ENCODE measurements at places on chromosomes 1 and 21.

GRCh38 chr1:62728963-62729362, 40.8 kb upstream of the DOCK7 start:
- DNase-seq: no peak

GRCh38 chr1:155709391-155709790, 20.5 kb downstream of the DAP3 start:
- no peak for DNase-seq

DNA sequence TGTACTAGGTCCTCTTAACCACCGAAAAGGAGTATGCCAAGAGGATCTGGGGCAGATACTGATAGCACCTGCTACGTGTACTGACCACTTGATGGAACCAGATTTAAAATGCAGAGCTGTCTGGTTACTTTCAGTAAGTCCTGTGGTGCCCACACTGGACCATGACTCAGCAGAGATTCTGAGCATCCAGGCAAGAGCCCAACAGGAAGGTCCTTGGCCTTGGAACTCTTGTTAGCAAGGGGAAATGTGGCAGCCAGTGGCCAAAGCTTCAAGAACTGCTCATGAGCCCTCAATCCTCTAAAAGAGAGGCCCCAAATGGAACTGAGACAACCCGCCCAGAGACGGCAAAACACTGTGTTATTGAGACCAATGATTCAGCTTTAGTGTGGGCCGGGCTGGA, 4.2 kb upstream of the GJB5 start:
- DNase-seq: no peak

- no peak for DNase-seq
These were observed 11.2 kb upstream of the CD84 start for GRCh38 chr1:160590488-160590887.

DNA sequence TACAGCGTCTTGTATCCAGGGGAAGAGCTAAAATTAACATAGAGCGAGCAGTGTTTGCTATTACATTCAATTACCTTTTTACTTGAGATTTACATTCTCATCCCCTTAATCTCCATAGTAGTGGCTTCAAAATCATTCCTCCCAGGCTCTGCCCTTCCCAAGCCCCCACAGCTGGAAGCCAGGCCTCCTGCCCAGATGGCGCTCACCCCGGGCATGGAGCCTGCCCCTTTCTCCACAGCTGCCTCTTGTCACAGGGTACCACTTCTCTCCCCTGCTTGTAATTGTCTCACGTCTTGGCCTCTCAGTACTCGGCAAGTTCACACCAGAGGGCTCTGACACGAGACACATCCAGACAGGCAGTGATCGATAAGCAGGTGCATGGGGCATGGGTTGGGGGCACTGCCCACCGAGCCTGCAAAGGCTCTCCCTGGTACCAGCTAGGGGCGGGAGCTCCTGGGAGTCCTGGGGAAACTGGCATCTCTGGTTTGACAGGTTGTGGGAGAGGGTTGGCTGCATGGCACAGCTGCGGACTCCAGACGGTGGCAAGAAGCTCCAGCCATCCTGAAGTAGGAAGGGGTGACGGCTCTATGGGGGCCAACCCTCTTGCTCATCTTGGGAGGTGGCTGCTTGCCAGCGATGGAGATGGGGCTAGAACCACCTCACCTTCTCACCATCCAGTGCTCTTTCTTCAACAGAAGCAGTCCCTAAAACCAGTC, 20.1 kb downstream of the CASZ1 start:
- no peak for DNase-seq

DNA sequence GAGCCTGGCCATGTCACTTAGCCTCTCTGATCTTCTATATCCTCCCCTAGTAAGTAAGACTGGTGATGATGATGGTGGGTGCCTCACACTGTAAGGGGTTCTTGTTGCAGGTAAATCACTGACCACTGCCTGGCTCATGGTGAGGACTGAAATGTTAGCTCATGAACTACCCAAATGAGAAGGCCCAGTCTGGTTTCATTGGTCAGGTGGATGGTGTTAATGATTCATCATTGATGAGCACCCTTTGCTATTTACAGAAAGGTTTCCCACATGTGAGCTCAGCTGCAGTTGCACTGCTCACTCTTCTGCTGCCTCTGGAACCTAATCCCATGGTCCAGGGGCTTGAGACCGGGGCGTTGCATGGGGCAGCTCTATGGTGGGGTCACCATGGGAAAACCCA, 417.7 kb downstream of the PRDM2 start:
- DNase-seq: no peak

- no peak for DNase-seq
These were observed 31.6 kb upstream of the PDE9A start for GRCh38 chr21:42621819-42622177.

- DNase-seq: no peak
These were observed 163.6 kb downstream of the RERE start for GRCh38 chr1:8653878-8654277.

DNA sequence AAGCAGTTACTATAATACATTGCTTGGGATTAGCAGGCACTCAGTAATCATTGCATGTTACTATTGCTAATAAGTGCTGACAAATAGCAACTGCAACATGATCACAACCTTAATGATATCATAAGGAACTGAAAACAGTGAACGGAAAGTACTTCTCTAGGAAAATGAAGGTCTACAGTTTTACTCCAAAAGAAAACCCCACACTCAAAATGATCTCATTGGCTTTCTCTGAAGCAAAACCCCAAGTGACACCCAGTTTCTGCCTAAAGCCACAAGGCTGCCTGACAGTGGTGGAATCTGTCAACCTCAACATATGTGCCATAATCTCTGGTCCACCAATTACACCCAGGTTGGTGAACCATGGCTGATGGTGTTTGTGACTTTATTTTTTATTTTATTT, 137.6 kb downstream of the PTGER3 start:
- DNase-seq: no peak

DNA sequence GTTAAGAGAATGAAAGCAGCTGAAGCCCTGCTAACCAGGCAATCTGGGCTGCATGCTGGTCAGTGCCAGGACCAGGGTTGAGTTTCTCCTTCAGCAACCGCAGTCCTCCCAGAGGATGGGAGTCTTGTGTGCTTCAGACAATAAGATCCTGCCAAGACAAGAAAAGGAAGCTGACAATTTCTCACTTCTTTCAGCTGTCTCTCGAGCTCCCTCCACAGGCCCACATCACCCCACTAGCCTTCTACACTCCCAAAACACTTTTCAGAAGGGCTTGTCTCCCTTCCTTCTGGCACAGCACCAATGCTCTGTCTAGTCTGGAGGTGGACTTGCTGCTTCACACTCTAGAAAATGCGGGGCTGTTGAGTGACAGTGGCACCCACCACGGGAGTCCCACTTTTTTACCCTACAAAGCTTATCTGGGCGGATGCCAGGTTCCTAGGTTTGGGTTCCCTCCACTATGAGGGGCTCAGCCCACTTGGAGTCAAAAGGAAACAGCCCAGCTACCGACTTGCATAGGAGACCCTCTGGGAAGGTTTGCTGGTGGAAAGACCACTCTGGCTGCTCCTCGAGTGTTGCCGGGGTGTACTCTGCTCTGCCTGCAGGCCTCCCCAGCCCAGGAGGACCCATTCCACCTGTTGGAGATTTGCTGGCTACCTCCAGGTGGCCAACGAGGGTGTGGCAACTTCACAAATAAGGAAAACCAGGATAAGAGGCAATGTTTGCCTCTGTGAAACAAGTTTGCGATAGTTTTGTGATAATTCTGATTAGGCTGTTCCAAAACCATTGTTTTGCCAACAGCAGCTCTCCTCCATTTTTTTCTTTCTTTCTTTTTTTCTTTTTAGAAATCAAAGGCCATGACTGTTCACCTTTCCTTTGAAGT, 68.9 kb downstream of the TENT5C start:
- no peak for DNase-seq

- DNase-seq: no peak
These were observed 19.5 kb downstream of the XKR8 start for GRCh38 chr1:27979151-27979858.

DNA sequence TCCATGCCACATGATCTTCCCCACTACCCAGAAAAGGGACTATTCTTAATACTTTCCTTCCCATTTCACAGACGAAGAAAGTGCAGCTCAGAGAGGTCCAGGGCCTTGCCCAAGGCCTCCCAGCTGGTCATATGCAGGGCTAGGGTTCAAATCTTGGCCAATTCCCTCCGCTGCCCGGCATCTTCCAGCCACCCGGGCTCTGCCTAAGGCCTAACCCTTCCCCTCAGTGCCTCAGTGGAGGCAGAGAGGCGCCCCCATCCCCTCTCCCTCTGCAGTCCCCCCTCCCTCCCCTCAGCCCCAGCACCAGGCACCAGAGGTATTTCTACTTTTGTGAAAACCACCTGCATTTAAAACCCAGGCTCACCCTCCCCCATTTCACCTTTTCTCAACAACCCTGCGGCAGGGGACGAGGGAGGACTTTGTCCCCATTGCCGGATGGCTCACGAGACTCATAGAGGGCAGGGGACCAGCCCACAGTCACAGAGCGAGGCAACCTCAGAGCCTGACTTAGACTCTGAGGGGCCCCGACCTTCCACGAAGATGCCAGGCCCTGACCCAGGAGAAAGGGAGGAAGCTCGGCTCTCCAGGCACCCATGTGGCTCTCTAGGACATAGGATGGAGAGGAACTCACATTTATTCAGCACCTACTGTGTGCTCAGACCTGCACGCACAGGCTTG, 12.3 kb downstream of the LAPTM5 start:
- no peak for DNase-seq

GRCh38 chr1:54474310-54475251, 68.4 kb upstream of the SSBP3 start:
- DNase-seq: no peak

DNA sequence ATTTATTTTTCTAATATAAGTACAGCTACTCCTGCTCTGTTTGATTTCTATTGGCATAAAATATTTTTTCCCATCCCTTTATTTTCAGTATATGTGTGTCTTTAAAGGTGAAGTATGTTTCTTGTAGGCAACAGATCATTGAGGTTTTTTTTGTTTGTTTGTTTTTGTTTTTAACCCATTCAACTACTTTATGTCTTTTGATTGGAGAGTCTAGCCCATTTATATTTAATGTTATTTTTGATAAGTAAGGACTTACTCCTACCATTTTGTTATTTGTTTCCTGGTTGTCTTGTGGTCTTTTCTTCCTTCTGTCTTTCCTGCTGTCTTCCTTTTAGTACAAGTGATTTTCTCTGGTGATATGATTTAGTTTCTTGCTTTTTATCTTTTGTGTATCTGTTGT, 285.1 kb upstream of the PROX1 start:
- no peak for DNase-seq

DNA sequence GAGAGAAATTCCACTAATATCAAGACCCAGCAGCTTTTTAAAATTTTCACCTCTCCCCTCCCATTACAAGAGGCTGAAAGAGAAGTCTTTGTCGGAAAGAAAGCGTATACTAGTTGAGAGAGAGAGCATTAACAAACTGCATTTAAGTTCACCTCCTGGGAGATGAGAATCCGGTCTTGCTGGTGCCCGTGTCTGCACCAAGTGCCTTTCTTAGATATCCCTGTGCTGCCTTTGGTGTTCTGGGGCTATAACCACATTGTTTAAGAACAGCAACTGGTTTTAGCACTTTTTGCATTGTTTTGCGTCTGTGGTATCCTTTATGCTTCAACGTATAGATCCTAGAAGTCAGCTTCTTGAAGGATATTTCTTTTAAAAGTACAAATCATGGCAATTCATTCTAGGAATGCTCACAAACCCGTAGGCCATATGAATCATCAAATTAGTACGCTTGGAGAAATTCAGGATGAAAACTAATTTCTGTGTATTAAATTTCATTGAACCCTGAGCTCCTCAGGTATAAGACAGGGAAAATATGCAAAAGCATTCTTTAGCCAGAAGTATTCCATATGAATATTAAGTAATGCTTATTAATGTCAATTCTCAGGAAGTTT, 3.4 kb upstream of the RPE65 start:
- no peak for DNase-seq

- no peak for DNase-seq
These were observed 102.2 kb downstream of the RGL1 start for GRCh38 chr1:183907070-183907469.

DNA sequence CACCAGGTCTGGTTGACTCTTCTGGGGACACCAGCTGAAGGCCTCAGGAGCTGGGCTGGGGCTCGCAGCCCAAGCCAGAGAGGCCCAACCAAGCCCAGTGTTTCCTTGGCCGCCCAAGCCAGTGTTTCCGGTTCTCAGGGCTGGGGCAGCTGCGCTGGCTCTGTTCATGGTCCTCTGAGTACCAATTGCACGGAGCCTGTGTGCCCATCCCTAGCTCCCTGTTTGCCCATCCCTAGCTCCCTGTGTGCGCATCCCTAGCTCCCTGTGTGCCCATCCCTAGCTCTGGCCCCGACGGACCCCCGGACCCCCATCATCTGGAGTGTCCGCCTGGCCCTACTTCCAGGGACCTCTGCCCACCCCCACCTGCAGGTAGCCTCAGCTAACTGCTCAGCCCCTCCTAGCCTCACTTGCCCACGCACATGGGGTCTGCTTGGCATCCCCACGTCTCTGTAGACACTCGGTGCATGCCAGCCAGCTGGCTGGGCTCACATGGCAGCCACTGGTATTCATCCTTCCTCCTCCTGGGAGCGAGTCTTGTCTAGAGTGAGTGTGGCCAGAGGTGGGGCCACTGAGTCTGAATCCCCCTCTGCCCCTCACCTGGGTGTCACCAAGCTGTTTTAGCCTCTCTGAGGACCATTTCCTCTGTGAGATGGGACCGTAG, 64.0 kb downstream of the WNT9A start:
- DNase-seq: no peak

- DNase-seq: no peak
These were observed 30.8 kb downstream of the ELAVL4 start for GRCh38 chr1:50139339-50140181.

DNA sequence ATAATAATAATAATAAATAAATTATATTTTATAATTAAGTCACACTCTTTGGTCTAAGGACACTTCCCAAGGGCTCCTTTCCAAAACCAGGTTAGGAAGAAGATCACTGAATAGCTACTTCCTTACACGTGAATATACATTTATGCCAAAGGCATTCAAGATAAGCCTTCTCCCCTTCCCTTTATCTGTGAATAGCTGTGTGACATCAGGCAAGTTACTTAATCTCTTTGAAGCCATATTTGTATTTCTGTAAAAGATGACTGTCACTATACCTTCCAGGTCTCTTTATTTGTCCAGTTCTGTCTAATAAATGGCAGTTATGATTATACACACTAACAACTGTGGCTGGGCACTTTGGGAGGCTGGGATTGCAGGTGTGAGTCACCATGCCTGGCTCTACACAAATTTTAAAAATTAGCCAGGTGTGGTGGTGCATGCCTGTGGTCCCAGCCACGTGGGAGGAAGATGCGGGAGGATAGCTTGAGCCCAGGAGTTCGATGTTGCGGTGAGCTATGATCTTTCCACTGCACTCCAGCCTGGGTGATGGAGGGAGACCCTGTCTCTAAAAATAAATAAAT, 5.5 kb upstream of the RNF11 start:
- DNase-seq: no peak

- DNase-seq: no peak
These were observed 79.5 kb upstream of the SLC45A1 start for GRCh38 chr1:8238141-8239038.

DNA sequence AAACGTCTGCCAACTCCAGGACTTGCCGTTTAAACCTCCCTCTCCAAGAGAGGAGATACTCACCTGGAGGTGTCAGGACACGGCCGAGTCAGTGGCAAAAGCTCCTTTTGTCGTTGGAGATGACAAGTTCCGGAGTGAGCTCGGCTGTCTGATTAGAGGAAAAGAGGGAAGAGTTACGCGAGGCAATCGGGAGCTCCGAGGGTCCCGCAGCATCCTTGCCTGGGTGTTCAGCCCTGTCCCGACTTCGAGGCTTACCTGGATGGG, 497 bp downstream of the ID3 start:
- DNase-seq: no peak
